ENCODE measurements at places on chromosomes 12 and 14.

DNA sequence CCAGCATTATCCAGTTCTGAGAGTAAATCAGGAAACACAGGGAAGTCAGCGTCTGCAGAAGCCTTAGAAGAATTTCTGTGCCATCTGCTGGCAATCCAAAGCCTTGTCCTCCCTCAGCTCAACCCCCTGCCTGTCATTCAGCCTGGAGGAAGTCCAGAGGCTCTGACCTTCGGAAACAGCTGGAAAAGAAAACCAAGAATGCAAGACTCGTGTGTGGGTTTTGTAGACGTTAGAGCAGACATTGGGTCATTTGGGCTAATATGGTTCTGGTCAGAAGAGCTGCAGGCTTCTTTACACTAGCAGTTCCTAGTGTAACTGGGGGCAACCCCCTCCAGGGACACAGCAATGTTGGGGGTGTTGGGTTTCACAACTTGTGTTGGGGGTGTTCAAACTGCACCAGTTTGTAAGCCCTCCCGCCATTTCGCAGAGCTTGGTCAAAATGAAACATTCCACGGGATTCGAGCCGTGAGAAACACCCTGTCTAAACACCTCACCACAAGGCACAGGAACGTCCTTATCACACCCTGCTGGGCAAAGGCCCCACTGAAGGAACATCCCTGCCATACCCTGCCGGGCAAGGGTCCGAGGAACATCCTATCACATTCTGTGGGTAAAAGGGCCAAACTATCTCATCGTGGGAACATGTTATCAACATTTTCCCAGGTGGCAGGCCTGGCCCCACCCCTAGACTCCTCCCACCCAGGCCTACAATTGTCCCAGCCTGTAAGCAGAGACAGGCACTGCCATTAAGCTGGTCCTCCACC lies 21.0 kb upstream of the SERPINA4 start:
- no peak for DNase-seq

- no peak for DNase-seq
Observed at GRCh38 chr14:84929834-84930233, 600.1 kb upstream of the FLRT2 start.

DNA sequence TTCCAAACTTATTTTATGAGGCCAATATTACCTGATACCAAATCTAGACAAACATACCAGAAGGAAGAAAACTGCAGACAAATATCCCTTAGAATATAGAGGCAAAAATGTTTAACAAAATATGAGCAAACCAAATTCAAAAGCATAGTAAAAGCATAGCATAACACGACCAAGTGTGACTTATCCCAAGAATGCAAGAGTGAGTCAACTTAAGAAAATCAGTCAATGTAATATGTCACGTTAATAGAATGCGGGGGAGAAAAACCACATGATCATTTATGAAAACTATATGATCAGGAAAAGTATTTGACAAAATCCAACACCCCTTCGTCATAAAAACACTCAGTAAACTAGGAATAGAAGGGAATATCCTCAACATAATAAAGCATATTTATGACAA lies 217.3 kb downstream of the ADGRD1 start:
- no peak for DNase-seq

DNA sequence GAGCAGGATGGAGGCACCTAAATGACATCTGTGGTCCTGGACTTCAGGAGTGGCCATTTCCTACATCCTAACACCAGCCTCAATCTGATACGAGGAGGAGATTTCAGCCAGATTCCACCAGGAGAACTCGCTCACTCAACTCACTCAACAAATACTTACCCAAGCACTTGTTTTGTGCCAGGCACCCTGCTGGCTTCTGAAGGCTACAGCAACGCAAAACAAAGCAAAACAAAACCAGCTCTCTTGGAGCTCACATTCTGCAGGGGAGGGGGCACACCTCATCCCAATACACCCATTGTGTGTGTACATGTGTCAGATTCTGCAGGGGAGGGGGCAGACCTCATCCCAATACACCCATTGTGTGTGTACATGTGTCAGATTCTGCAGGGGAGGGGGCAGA lies 144.8 kb downstream of the PIWIL1 start:
- DNase-seq = no peak

DNA sequence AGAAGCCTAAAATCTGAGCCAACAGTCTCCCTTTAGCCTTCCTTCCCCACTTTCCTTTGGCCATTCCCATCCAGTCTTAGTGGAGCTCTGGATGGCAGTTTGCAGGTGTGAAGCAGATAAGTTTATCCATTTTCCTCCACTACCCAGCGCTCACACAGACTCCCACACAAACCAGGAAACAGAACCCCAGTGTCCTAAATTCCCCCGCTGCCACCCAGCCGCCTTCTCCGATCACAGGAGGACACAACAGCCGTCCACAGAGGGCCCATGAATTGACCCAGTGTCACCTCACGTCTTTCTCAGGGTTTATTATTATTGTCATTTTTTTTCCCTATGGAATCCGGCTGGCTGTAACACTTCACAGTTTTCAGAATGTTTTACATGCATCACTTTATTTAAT lies 16.4 kb downstream of the CD9 start:
- no peak for DNase-seq

- peak; percentile 98 for DNase-seq
Observed at GRCh38 chr12:51323966-51324895, at the start of gene BIN2. Gene BIN2 (minus strand): TSS chr12:51324174. CDS start chr12:51324102, 72 bp downstream.

DNA sequence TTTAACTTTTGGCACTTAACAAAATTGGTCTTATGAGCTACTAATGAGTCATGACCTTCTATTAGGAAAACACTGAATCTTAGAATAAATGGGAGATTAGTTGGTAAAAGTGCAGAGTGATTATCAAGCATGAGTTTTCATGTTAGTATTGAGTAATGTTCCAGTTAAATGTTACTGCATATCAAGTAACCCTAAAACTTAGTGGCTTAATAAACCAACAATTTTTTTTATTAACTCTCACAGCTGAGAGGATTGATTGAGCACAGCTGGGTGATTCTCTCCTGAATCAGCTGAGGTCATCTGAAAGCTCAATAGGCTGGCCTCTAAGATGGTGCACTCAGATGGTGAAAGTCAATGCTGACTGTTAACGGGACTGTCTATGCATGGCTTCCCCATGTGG lies 248.6 kb downstream of the BCL11B start:
- DNase-seq = no peak

GRCh38 chr14:103110681-103111231 lies 12.5 kb upstream of the TNFAIP2 start:
- no peak for DNase-seq

DNA sequence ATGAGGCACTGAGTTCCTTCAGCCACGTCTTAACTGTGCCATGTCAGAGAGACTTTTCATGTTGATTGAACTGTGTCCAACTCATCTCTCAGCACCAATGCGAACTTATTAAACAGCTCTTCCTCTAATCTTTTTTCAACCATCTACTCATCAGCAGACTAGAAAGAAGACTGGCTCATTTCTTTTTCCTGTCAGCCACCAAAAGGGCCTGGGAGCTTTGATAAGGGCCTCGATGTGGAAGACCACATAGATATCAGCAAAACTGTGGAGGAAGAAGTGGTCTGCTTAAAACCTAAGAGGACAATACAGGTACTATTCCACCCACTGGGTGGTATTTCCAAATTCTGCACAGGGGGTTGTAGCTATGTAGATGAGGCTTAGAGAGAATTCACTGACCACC lies 3.6 kb upstream of the PLXNC1 start:
- no peak for DNase-seq

- DNase-seq = no peak
Observed at GRCh38 chr12:70543444-70543843, 93.8 kb downstream of the PTPRB start.
